ENCODE measurements at places on chromosomes 4 and X.

- DNase-seq, result no peak
Observed at GRCh38 chr4:183541752-183542040, 36.8 kb downstream of the ING2 start.

DNA sequence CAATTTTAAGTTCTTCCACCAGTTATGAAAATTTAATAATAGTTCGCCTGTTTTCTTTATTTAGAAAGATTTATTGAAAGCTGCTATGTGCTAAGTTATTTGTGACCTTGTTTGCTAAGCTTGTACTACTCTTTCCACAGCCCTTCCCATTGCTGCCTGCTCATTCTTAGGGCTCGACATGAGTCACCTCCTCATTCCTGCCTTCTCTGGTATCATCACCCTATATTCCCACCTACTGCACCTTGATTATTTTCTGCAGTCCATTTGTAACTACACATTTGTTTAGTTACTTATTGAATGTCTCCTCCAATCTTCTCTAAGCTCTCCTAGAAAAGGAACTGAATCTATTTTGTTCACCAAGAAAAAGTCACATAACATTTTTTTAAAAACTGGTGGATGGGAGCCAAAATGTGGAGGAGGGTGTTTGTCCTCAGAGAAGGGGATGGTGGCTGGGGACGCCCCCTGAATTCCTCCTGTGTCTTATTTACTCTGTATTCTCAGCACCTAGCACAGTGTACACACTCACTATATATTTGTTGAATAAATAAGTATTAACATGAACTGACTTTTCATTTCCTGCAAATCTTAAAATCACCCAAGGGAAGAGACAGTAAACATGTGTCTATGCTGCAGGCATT, 3.7 kb upstream of the RAB9A start:
- DNase-seq, result no peak

GRCh38 chr4:185307136-185307950, 88.4 kb downstream of the LRP2BP start:
- DNase-seq, result no peak

GRCh38 chrX:53437206-53437605, 3.0 kb upstream of the HSD17B10 start:
- DNase-seq, result no peak

- DNase-seq, result peak; percentile 36
Observed at GRCh38 chr4:74370912-74371311, 6.0 kb downstream of the EREG start.

- no peak for DNase-seq
Observed at GRCh38 chr4:105155426-105155825, 8.8 kb downstream of the TET2 start.

GRCh38 chrX:129091097-129091496, 432.2 kb downstream of the SMARCA1 start:
- DNase-seq, result no peak

DNA sequence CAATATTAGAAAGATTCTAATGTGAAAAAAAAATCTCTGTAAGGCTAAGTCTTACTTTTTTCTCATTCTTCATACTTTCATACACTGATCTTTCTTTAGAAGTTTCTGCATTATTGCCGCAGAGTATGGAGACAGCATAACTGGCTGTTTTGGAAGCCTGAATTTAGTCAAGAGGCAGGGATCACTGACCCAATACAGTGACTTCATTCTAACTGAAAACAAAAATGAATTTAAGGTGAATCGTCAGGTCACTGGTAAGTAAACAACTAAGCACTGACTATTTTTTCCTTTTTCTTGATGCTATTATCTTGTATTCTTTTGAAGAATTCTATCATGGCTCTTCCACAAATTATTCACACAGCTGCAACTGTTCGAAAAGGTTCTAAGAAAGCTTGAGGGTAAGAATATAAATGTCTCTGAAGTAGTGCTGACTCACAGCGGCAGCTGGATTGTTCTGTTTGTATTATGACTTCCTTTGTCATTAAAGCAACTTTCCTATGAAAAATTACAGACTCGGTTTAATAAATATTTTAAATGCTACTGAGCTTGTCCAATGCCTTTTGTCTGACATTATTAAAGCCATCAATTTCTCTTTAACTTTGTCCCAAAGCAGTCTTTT, 609.3 kb downstream of the FSTL5 start:
- DNase-seq, result no peak

DNA sequence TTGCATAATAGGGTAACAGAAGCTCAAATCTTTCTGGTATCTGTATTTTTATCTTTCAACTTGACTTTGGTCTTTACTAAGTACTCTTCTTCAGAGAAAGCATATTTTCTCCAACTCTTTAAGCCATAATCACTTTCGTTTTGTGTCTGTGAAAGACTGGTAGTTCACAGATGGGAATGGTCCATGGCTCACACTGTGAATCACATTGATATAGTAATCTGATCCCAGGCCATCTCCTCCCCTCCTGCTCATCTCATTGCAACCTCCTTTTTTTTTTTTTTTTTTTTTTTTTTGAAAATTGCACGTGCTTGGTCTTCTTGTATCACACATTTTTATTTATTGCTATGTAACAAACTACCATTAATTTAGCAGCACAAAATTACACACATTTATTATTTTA, 694.5 kb upstream of the SLIT2 start:
- no peak for DNase-seq

DNA sequence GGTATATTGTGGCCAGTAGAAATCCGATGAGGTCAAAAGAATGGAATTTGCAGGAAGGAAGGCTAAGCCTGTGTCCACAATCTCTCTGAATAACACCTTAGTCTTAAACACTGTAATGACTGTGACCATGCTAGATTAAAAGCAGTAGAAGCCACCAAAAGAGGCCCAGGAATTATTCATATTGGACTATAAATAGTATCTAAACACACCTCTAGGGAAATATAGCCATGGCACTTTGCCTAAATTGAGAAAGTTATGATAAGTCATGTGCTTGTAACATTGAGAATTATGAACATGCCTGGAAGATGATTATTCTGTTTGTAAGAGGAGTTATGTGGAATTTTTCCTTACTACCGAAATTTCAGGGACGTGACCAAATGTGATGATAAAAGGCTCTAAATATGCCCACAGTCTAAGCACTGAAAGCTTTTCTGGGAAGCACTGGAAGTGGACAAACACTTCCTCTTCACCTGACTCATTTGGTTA, 298.5 kb downstream of the KCTD8 start:
- no peak for DNase-seq

- DNase-seq, result no peak
Observed at GRCh38 chrX:20067709-20068561, 48.8 kb downstream of the MAP7D2 start.

GRCh38 chrX:150486011-150486410, 82.4 kb upstream of the MTM1 start:
- peak; percentile 59 for DNase-seq

GRCh38 chrX:3124031-3124430, 82.8 kb downstream of the ARSF start:
- no peak for DNase-seq

DNA sequence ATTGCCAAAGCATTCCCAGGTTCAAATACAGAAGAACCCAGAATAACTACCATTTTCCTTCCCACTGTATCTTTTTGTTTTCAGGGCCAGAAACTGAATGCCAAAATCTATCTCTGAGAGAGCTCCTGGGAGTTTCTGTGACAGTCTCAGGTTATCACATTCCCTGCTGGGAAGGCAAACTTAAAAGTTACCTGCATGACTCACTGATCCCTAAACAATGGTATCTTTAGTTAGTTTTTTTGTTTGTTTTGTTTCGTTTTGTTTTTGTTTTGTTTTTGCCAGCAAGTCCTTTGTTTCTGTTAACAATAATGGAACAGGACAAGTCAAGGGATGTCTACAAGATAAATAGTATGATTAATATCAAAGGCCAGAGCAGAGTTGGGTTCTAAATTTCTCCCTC, 34.3 kb downstream of the PAPSS1 start:
- DNase-seq, result no peak

- no peak for DNase-seq
Observed at GRCh38 chr4:2049381-2049780, 9.7 kb upstream of the NAT8L start.

GRCh38 chrX:6244666-6245065, 16.0 kb upstream of the NLGN4X start:
- no peak for DNase-seq

DNA sequence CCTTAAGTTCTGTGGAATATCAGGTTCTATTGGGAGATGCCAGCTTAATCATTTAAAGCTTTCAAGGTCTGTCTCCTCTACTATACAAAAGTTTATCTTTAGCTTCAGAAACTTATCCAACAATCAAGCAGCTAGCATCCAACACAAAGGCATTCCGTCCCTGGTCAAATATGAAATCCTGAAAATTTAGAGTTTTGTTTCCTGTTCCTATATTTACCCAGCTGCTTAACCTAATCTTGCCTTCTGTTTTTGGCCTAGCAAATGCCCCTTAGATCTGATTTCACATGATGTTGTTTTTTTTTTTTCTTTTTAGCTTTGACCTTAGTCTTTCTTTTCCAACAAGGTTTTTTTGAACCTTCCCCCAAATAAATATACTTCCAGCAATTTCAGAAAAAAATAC, 33.8 kb downstream of the FAM13A start:
- no peak for DNase-seq

DNA sequence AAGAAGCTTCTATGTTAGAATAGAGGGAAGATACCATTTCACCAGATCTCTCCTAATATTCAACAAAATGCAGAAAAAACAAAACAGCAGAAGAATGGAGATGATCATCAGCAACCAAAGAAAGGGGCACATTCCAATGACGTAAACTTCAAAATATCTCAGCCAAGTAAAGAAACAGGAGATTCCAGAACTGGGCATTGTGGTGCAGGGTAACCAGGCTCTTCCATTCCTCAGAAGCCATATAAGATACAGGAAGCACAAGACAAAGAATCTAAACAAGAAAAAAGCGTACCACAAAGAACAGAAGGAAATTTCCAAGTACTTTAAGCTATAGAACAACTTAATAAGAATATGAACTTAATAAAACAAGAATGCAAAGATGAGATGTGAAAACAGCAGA, 6.9 kb upstream of the ARMCX4 start:
- DNase-seq, result no peak

DNA sequence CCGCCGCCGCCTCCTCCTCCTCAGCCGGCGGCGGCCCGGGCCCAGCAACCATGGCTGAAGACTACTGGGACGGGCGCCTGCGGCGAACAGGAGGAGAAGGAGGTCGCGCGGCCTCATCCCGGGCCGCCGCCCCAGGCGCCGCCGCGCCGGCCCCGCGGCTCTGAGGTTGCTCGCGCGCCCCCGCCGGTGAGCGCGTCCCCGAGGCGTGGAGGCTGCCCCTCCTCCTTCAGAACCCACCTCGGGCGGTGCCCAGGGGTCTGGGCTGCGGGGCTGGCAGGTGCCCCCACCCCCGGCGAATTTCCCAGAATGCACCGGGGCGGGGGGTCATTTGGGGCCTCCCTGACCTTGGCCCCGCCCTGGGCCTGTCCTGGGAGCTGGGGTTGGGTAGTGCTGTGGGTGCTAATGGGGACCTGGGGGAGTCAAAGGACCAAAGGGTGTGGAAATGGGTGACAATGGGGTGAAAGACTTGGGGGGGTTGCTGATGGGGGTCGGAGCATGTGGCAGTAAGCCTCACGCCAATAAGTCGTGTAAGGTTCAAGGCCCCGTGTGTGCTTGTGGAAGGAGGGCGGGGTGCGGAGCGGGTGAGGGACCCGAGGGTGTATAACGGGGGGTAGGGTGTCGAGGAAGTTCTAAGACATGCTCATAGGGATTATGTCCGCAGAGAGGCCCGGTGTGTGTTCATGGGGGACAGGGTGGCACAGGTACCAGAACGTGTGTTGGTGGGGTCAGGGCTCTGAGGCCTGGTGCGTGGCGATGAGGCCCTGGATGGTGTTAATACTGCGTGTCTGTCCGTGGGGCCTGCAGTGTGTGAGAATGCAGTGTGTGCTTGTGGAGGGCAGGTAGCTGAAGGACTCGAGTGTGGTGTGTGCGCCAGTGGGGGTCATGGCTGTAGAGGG, 687 bp downstream of the CDK16 start:
- peak; percentile 68 for DNase-seq

DNA sequence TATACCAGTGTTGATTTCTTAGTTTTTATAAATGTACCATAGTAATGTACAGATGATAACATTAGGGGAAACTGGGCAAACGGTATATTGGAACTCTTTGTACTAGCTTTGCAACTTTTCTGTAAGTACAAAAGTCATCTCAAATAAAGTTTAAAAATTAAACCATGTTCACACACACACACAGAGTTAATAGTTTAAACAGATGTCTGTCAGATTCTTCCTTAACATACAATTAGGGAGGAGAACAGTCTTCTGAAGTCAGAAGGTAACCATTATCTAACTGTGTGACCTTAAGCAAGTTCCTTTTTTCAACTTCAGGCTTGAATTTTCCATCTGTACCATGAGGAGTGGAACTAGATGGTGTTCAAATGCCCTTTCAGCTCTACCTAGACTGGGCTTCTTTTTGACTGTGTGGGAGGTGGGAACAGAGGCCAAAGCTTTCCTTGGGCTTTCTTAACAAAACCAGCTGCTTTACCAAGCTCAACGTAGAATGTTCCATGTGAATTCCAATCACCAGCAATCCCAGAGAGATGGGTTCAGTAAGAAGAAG, 127.8 kb downstream of the NEXMIF start:
- no peak for DNase-seq

GRCh38 chrX:153580700-153581386, 18.1 kb downstream of the CCNQ start:
- peak; percentile 0 for DNase-seq

- DNase-seq, result no peak
Observed at GRCh38 chrX:37347420-37347819, 1.7 kb upstream of the PRRG1 start.

GRCh38 chr4:126097155-126097799, 782.5 kb downstream of the FAT4 start:
- no peak for DNase-seq

DNA sequence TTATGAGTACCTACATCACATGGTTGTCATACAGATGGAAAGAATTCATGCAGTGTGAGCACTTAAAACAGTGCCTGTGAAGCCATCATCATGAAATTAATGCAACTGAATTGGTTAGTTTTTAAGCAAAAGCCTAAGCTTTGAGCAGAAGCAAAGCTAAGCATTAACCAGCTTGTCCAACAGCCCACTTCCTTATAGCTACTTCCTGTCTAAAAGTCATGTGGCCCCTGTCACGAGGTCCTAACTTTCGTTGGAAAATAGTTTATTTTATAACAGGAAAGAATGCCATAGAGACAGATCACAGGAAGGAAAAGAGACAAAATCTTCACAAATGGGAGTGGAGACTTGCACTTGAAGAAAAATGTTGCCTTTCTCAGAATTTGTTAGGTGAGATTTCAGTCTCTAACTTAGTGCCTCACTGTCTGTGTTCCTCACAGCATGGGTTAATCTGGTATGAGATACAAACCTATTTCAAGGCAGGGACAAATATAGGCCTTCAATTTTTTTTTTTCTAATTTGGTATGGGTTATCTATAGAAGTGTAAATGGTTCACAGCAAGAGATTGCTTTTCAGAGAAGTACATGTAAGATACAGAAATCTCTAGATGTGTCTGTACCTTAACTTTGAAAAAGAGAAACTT, 27.7 kb upstream of the VCX start:
- DNase-seq, result no peak

GRCh38 chr4:1593881-1594345, 90.2 kb downstream of the FAM53A start:
- DNase-seq, result no peak

DNA sequence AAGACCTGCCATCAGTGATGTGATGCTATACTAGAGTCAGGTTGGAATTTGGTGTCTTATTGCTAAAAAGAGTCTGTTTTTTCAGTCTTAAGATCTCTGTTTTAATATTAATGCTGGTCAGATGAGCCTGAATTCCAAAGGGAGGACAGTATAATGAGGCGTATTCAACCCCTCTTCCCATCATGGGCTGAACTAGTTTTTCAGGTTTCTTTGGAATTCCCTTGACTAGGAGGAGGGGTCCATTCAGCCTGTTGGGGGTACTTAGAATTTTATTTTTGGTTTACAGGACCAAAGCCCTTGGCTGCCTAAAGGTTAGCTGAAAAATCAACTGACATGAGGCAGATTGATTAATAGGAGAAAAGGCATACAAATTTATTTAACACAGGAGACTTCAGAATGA, 24.1 kb upstream of the PI4K2B start:
- DNase-seq, result no peak
